NT2/D1 (cell line): ENCODE measurements at places on chromosomes 2 and 18.

GRCh38 chr2:240935103-240935876, 29.2 kb downstream of the CROCC2 start:
- no peak for DNase-seq

GRCh38 chr18:45109271-45109670, 428.6 kb downstream of the SETBP1 start:
- no peak for DNase-seq

DNA sequence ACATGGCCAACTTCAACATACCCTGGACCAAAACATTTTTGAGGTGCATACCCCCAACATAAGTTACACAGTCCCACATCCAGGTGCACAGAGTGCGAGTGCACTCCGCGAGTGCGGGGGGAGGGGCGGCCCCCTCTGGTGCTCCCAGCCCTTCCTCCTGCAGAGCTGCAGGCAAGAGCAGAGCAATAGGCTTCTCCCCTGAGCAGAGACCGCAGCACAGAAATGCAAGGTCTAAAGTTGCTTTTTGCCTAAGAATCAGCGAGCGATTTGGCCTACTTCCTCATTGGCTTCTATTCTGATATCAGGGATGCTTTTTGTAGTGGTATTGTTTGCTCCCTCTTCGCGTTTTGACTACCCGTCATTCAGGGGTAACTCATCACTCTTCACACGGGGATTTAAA, 40.6 kb downstream of the BOLA3 start:
- DNase-seq: no peak

DNA sequence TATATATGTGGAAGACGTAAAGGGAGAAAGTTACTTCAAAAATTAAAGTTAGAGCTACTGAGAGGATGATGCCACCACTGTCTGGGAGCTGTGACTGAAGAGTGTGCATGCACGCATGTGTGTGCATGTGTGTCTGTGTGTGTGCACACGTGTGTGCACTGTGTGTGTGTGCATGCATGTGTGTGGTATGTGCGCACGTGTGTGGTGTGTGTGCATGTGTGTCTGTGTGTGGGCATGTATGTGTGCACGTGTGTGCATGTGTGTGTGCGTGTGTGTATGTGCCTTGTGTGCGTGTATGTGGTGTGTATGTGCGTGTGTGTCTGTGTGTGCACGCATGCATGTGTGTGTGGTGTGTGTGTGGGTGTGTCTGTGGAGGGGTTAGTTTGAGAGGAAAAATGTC, 473.4 kb downstream of the CMPK2 start:
- DNase-seq: no peak

GRCh38 chr2:133053541-133053940, 383.5 kb upstream of the LYPD1 start:
- DNase-seq: no peak

GRCh38 chr2:230343747-230344146, 16.8 kb downstream of the SP140L start:
- no peak for DNase-seq

GRCh38 chr18:33841221-33841967, 263.4 kb downstream of the ASXL3 start:
- DNase-seq: no peak

GRCh38 chr2:176096986-176097819, 2.4 kb upstream of the HOXD12 start:
- DNase-seq: peak; percentile 92

- no peak for DNase-seq
Observed at GRCh38 chr2:160033732-160034392, 28.6 kb downstream of the PLA2R1 start.

DNA sequence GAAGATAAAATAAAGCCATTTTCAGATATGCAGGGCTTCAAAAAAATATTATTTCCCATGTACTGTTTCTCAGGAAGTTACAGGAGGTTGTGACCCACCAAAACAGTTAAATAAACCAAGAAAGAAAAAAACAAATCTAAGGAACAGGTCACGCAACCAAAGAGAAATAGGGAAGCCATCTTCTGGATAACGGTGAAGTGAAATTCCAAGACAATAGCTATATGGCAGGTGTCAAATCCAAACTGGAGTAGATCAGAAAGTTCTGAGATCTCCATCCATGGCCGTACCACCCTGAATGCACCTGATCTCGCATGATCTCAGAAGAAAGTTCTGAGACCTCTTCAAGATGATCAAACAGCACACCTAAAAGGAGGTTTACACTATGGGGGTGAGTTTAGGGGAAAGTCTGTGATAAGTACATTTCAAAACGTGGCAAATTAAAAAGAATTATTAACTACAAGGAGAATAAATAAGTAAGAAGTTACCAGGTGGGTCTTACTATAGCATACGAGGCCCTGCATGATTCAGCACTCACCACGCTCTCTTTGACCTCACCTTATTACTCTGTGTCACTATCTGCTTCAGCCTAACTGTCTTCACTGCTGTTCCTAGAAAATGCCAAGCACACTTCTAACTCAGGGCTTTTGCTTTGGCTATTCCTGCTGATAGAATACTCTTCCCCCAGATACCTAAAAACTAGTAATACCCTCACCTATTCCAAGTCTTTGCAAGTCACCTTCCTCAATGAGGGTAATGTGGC, 29.9 kb downstream of the NBAS start:
- DNase-seq: no peak

DNA sequence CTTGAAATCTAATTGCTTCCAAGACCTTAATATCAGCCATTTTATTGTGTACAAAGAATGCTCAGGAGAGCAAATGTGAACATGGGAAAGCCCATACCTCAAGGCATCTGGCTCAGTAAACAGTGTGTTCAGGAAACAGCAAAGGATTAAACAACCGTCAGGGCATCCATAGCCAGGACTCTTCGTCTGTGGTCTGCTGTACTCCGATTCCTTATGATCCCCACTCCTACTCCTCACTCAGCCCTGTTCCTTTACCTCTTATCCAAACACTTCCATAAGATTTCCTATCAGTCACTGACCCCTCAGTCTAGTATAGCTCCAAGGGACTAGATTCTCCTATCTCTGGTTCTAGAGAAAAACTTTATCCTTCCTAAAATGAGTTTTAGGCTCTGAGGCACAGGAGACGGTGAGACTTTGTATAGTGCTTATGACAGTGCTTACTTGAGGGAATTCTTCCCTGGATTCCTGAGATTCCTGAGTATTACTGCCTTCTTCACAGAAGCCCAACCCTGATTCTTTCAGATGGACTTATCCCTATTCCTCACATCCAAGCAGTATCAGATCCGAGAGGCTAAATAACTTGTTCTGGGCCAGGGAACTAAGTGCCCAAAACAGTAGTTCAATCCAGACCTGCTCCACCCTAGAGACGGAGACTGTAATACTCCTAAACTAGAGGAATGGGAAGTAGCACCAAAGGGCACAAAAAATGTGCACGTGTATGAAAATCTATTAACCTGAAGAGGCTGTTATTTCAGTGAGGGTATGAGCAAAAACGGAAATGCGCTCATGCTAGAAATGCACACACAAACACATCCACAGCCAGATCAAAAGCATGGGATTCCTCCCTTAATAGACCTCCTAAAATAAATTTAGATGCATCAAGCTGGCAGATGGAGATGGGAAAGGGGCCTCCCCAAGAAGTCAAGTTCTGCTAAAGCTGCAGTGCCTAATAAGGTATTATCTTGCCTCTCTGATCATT, 42.1 kb upstream of the SIGLEC15 start:
- peak; percentile 22 for DNase-seq

DNA sequence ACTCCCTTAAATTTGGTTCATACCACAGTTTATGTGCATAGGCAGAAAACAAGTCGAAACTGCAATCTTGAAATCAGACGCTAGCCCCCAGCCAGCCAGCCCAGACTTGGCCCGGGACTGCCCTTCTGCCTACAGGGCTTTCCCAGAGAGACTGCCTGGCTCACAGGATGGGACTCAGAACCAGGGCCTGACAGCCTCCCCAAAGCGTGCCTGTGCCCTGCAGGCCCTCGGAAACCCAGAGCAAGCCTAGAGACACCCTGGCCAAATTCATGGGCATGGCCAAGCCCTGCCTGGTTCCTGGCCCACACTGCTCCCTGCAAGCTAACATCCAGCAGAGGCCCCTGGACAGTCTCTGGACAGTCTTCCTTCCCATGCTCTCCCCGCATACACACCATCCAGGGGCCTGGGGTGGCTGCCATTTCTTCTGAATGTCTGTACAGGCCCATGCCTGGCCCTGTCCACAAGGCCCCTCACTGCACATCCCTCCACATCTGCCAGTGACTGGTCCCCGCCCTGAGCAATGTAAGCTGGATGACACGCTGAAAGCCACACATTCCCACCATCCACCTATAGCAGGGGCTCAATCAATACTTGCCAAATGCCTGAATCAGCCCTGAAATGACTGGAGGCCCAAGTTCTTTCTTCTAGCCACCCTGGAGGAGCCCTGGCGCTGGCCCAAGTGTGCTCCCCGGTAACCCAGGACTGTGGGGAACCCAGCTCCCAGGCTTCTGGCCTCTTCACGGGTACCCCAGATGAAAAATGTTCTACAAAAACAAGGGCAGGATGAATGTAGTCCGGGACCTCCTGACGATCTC, 73.1 kb downstream of the HDAC4 start:
- no peak for DNase-seq

GRCh38 chr2:234632527-234633391, 135.9 kb upstream of the ARL4C start:
- DNase-seq: no peak

DNA sequence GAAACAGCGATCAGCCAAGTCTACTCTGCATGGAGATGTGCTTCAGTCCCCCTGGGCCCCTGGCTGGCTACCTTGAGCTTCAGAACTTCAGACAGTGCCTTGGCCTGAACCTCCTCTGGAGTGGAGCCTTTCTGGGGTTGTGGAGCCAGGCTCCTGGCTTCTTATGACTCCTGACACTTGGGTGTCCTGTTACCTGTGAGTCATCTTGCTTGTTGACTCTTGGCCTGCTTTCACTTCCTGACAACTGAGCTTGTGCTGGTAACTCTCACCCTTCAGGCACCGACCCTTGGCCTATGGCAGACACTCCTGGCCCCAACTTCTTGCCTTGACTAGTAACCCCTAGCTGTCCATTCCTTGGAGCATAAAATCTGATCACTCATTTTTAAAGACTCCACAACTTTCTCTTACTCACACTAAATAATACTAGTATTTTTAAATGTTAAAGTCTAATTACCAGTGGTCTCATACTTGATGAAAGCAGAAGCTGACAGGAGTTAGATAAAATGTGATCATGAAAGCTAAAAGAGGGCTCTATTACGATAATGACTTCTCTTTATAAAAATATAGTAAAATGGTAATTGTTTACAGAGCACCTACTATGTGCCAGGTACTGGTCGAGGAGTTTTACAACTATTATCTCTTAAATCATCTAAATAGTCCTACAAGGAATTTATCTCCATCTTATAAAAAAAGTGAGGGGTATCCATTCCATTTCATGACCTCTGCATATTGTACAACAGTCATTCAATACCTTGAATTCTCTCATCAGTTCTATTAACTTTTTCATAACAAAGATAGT, 46.3 kb upstream of the VIT start:
- DNase-seq: no peak

DNA sequence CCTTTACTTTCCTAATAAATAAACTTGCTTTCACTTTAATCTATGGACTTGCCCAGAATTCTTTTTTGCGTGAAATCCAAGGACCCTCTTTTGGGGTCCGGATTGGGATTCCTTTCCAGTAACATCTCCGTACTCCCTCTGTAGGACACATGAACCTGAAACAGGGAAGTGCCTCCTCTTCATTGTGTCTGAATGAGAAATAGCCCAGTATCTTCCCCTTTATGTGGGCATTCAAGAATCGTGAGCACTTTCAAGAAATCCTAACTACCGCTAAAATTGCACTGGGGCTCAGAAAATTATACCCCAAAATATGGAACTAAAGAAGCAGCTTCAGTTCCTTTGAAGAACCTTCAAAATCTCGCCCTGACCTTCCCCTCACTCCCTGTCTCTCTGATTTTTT, 7.8 kb upstream of the POMC start:
- DNase-seq: no peak

GRCh38 chr18:35430721-35431373, 53.7 kb upstream of the ZNF396 start:
- DNase-seq: no peak

- DNase-seq: no peak
Observed at GRCh38 chr2:65096948-65097347, 33.0 kb downstream of the RAB1A start.

DNA sequence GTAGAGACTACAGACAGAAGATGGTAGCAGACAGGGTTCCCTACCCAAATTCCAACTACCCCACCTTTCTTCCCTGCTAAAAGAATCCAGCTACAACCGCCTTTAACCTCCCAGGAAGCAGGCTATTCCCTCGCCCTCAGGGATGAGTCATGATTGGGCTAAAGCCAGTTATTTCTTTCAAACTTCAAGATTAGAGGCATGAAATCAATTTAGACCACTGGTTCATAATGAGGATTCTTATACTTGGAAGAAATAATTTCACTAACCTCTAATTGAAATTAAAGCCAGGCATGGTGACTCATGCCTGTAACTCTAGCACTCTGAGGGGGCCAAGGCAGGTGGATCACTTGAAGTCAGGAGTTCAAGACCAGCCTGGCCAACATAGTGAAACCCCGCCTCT, 20.0 kb downstream of the TRIP12 start:
- no peak for DNase-seq

DNA sequence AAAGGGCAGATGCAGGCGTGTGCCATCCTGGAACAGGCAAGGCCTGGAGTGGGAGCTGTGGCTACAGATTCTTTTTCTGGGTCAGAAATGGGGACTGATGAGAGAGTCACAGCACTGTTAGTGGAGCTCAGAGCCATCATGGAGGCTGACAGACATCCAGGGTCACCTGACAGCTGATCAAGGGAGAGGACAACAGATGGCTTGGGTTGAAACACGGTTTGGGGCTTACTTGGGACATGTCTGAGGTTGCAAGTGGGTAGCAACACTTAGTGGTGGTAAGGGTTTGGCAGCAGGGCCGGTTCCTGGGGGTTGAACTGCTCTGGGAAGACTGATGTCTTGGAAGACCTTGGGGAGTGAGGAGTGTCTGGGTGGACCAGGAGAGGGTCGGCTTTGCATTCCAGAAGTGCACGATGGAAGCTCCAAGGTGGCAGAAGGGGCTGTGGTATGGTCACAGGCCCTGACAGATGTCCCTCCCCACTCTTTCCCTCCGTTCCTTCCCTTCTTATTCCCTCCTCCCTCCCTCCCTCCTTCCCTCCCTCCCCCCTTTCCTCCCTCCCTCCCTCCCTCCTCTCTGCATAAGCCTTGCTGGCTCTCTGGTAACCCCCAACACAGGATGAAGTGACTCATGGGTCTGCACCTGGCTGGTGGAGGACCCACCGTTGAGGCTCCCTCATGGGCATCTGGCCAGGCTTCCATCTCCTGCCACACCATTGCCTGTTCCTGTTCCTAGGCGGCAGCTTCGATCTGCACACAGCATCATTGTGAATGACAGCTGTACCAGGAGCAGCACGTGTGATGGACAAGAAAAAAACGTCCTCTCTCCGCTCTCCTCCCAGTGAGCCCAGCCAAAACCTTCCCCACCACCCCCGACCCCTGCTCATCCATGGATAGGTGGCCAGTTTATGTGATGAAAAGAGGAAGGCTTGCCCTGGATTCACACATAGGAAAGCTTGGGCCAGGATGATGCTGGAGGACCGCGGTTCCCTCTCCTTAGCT, 63.8 kb upstream of the RPL31 start:
- no peak for DNase-seq
